NT2/D1 (cell line): ENCODE measurements at places on chromosomes 6 and 20.

DNA sequence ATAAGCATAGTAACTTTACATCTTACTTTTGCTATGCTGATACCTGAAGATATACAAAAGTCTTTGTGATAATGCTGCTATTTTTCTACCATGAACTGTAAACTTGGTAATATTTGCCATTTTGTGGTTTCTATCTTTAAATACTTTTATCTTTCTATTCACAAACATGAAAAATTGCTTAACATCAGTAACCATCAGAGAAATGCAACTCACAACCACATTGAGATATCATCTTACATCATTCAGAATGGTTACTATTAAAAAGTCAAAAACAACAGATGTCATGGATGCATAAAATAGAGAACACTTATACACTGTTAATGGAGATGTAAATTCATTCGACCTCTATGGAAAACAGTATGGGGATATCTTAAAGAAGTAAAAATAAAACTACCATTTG is 112.0 kb downstream of the TRDN start:
- DNase-seq: no peak

DNA sequence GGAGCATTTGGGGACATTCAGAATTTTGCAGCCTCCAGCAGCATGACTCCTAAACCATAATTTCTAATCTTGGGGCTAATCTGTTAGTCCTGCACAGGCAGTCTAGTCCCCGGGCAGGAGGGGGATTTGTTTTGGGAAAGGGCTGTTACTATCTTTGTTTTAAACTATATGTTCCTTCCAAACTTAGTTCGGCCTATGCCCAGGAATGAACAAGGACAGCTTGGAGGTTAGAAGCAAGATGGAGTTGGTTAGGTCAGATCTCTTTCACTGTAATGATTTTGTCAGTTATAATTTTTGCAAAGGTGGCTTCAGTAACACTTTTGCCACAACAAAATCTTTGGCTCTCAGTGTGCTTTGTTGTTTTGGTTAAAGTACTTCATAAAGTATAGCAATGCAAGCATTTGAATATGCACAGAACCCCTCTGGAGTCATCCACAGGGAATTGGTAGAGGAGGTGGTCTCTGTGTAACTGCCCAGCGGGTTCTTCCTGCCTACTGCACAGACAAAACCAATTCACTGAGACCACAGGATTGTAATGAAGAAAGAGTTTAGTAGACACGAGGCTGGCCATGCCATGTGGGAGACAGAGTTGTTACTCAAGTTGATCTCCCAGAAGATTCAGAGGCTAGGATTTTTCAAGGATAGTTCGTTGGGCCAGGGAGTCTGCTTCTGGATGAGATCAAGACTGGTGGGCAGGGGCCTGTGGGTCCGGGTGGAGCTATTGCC is 224.1 kb upstream of the MYLIP start:
- DNase-seq: no peak

GRCh38 chr6:88499845-88500699 is 333.9 kb upstream of the CNR1 start:
- no peak for DNase-seq

DNA sequence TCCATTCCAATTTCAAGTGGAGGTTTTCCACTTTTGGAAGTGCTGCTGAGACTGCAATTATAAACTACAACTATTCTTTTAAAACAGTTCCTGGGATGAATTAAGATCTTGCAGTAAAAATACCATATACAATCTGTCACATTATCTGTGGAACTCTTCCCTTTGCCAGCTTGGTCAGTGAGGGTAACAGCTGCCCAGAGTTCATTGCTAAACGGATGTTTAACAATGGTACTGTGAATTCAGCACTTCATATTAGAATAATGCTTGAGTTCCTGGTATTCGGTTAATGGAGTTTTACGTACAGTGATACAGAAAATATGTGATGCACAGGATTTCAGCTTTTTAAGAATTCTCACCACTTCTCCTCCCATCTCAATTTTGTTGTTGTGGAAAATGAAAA is 51.5 kb downstream of the KCNS1 start:
- DNase-seq: no peak

- no peak for DNase-seq
These were observed 15.9 kb downstream of the RIMS1 start for GRCh38 chr6:71902261-71902660.

GRCh38 chr20:58986286-58986967 is 5.4 kb downstream of the NELFCD start:
- DNase-seq: no peak

DNA sequence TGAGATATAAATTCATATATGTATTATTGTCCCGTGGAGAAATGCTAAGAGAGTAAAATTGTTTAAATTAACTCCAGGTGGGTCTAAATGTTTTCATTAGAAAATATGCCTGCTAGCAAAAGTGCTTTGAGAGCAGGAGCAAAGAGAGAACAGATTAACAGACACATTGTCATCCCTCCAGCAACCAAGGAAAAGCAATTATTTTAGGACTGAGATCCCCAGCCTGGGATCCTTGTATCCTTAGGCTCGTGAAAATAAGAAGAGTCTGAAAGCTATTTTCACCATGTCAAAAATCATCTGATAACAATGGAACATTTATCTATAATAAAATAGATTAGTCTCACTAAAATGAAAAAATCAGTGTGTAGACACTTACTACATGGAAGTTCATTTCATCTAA is 11.5 kb upstream of the MRS2 start:
- no peak for DNase-seq

DNA sequence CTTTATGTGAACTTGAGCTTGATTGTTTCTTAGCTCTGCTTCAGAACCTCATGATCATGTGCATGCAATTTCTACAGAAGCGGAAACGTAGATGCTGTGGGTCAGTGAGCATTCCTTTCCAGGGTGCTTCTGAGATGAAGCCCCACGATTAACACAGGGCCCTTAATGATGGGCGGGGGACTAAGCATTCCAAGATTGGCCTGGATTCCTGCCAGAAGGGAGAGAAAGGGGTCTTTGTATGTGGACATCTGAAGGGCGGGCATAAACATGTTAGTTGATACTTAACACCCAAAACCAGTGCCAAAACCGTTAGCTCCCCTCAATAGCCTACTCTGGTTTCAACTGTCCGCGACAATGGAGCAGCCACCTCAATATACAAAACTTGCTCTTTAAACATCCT is 46.9 kb upstream of the POU3F2 start:
- DNase-seq: no peak

DNA sequence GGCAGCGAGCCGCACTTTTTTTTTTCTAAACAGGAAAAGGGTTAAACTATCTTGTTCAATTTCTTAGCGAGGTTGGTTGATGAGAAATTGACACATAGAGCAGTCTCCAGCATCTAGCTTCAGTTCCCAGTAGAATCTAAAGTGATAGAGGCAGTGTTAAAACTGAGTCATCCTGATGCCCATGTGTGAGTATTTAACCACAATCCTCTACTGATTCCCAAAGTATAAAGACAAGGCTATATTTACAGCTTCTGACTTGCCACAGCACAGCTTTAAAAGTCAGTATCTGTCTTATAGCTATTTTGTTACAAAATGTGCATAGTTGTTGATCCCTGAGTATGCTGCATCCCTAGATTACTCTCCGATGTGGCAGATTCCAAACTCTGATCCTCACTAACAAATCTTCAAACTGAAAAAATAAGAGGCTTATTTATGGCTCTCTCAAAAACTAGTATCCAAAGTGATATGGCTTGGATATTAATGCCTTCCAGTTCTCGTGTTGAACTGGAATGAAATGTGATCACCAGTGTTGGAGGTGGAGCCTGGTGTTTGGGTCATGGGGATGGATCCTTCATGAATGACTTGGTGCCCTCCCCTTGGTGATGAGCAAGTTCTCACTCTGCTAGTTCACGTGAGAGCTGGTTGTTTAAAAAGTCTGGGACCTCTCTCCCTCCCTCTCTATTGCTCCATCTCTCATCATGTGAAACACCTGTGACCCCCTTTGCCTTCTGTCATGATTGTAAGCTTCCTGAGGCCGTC is 13.1 kb upstream of the POPDC3 start:
- no peak for DNase-seq

DNA sequence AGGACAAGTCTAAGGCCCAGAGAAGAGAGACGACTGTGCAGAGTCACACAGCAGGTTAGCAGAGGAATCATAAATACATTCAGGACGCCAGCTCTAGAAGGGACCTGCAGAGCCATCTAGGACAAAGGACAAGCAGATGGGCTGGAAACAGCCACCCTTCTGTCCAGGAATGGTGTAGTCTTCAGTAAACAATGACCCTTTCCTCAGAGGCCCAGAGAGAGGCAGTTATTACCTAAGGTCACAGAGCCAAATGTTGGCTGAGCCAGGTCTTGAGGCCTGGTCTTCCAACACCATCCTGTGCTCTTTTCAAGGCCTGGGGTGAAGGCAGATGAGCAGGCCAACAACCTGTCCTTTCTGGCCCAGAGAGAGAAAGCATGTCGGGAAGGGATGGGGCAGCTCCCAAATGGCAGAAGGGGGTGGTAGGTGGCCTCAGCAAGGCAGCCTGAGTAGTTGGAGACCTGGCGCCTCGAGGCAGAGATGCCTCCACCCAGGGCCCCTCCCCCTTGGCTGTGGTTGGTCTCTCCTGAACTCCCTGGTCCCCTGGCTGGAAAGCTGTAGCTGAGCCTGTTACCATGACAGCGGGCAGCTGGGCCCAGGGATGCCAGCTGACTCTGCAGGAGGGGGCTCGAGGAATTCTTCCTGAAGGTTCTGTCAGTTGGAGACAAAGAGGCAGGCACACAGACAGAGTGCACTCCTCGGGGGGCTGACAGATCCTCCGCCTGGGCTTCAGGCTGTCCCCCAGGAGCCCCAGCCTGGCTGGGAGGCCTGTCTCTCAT is 24.8 kb downstream of the EPB41L1 start:
- DNase-seq: no peak

DNA sequence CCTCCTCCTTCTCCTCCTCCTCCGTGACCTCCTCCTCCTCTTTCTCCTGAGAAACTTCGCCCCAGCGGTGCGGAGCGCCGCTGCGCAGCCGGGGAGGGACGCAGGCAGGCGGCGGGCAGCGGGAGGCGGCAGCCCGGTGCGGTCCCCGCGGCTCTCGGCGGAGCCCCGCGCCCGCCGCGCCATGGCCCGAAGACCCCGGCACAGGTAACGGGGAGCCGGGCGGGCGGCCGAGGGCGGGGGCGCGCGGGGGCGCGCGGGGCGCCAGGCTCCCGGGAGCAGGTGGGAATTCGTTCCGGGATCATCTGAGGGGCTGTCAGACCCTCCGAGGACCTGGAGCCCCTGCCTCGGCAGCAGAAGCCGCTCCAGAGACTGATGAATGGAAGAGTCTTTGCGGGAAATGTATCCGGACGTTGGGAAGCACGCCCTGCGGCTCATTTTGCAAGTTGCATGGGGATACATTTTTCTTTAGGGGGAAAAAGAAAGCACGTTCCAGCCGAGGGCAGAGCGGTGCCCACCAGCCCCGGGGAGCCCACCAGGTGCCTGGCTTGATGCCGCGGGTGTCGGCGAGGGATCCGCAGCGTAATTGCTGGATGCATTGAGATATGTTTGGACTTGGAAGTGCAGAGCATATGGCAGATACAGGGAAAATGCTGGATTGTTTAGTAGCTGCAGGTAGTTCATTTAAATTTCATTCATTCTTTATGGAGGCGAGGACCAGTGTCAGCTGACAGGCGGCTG is 394 bp downstream of the MYB start:
- DNase-seq: no peak

GRCh38 chr6:36337814-36338213 is 1.1 kb upstream of the BNIP5 start:
- DNase-seq: no peak

DNA sequence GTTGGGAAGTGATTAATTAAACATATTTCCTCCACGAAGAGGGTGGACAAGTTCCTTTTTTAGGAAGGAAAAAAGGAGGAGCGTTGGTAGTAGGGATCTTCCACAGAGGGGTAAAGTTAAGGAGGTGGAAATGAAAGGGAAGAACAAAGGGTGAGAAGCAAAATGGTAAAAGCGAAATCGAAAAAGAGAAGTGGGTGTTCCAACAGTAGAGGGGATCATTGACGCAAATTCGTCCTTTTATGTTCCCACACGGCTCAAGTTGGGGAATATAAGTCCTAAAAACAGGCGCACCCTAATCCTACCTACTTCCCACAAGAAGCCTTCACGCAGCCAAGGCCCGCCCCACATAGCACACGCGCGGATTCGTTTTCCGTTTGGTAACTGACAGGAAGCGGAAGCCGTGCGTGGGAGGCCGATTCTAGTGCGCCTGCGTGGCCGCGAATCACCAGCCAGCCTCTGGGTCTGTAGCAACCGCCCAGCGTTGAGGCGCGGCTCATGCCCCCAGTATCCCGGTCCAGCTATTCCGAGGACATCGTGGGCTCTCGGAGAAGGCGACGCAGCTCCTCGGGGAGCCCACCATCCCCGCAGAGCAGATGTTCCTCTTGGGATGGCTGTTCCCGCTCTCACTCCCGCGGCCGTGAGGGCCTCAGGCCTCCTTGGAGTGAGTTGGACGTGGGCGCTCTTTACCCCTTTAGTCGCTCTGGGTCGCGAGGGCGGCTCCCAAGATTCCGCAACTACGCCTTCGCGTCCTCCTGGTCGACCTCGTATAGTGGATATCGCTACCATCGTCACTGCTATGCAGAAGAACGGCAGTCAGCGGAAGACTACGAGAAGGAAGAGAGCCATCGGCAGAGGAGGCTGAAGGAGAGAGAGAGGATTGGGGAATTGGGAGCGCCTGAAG is at the start of gene NKAPL:
NKAPL (plus strand) TSS at position 421 of the 901 bp plus-strand sequence; CDS start at position 496, 75 bp downstream.
- DNase-seq: no peak

DNA sequence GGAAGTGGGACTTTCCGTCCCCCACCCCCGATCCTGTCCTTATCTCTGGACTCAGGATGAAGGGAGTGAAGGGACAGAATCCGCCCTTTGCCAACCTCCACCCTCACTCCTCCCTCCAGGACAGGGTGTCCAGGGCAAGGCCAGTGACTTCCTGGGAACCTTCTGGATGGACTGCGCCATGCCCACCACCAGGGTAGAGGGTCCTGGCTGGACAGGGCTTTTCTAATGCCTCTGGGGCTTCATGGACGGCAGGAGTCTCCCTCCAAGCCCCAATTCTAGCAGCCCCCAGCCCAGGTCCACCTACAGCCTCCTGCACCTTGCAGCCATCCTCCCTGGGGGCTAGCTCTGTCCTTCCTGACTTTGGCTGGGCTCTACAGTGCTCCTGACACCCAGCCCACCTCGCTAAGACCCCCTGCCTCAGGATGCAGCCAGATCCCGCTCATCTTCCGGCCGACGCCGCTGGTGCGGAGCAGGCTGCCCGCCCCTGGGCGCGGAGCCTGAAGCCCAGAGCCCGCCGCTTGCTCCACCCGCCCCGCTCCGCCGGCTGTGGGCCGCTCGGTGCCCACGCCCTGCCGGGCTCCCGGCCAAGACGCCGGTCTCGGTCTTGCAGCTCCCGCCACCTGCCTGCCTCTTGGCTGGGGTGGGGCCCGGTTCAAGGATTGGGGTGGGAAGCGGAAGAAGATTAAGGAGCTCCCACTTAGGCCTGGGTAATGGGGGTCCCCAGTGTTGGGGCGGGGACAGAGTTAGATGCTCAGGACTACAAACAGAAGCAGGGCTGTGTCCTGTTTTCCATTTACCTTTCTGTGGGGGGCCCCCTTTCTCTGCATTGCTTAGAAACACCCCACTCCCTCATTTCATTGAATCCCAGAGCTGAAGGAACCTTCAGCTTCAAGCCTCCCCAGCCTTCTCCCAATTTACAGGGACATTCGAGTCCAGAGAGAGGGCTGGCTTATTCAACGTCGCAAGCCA is 72.8 kb downstream of the MDGA1 start:
- no peak for DNase-seq

- DNase-seq: no peak
These were observed 16.4 kb downstream of the RNF24 start for GRCh38 chr20:3998998-3999397.

- no peak for DNase-seq
These were observed 24.4 kb downstream of the DNAH8 start for GRCh38 chr6:38739532-38739931.
